ENCODE measurements at places on chromosomes 4 and X.

- DNase-seq: no peak
Measured at GRCh38 chrX:39137363-39137954, 336.2 kb downstream of the MID1IP1 start.

- DNase-seq: no peak
Measured at GRCh38 chr4:110007217-110007616, 94.5 kb downstream of the EGF start.

- no peak for DNase-seq
Measured at GRCh38 chr4:124265701-124266100, 446.8 kb downstream of the ANKRD50 start.

- peak; percentile 16 for DNase-seq
Measured at GRCh38 chr4:71293705-71294104, 45.1 kb upstream of the SLC4A4 start.

GRCh38 chrX:120647127-120647526 is 17.3 kb upstream of the C1GALT1C1 start:
- no peak for DNase-seq

- no peak for DNase-seq
Measured at GRCh38 chrX:40685362-40685918, 38.1 kb upstream of the CXorf38 start.

GRCh38 chr4:7552466-7552865 is 117.7 kb upstream of the PSAPL1 start:
- no peak for DNase-seq

DNA sequence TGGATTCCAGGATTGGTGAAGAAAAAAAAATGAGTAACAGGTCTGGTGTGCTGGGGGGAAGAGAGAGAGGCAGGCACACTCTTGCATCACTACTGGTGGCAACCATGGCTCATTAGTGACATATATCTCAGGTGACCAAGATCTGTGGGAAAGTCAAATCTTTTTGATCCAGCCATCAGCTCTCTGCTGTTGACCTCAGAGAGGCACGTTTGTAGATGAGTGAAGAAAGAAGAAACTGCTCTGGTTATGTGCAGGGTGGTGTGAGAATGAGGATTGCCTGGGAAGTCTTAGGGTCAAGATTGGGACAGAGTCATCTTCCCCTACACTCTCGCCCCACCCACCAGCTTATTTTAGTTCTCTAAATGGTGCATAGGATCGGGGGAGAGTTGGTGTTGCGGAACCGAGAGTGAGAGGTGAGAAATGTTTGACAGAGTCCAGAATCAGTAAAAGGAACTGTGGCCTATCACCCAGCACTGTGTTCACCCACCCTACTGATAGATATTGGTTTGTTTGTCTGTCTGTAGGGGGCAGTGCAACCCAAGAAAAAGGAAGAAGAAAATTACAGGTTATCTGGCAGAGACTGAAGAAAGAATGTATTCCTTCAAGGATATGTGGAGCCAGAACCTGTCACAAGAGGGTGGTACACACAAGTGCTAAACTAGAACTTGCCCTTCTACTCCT is 21.9 kb downstream of the ARMCX6 start:
- DNase-seq: peak; percentile 55

DNA sequence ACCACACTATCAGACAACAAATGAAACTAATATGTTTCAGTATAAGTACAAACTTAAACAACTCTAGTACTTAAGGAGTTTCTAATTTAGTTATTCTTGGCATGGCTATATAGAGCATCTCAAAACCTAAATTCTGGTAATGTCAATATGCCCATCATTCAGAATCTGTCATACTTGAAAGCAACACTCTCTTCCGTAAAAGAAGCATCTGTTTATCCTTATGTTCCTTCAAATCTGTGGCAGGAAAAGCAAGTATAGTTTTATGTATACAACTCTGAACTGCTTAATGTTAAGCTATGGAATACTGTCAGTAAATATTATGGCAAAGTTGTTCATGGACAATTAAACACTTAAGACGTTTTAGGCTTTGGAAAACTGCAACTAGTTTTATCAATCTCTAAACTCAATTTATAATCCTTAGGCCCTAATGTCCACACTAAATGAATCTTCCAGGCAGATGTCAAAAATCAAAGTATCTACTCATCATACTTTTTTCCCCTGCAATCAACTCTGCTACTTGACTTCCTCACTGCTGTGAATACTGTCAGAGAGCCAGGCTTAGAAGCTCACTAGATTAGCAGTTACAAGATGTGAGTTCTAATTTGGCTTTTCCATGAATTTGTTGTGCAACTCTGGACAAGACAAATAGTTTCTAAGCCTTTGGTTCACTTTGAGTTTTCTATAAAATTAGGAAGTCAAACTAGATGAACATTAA is 109.4 kb downstream of the SCLT1 start:
- DNase-seq: no peak

DNA sequence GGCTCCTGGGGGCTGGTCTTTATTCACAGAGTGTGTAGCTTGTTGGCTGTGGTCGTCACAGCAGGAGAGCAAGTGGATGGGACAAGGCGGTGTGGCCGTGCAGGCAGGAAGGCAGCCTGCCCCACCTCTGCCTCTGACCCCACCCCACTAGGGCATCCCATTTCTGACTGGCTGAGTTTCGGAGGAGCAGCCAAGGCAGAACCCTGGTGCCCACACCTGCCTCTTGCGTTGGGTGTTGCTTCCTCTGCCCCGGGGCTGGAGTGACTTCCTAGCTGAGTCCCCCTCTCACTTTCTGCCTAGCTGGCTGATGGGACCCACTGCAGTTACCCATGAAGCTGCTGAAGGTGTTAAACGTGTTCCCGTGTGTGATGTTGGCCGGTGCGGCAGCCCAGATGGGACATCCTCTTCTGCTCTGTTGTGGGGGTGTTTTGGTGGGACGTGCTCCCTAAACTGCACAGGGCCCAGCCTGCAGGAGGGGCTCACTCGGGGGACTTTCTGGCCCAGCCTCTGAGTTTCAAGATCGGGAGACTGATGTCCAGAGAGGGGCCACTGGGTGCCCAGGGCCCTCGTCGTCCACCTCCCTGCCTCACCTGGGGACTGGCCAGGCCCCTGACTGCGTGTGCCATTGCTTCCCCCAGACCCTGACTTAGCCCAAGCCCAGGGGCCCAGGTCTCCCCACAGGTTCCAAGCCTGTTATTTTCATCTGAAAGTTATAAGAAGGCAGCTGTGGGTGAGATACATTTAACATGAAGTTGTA is 101.5 kb downstream of the PSAPL1 start:
- no peak for DNase-seq

DNA sequence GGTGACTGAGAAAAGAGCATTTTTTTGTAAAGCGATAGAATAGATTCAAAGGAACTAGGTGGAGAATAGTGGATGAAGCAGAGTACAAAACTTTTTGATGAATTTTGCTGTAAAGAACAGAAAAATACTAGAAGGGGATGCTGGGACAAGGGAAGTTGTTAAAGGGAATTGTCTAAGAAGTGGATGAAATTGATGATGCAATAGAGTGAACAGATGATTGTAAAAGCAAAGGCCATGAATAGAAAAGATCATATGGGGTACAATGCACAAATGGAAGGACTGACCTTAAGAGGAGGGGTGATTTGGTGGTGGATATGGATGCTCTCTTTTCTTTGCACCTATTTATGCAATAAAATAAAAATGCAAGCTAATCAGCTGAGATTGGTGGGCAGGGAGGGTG is 262.7 kb upstream of the MAD2L1 start:
- DNase-seq: no peak
